ENCODE measurements at places on chromosomes 5 and 9.

DNA sequence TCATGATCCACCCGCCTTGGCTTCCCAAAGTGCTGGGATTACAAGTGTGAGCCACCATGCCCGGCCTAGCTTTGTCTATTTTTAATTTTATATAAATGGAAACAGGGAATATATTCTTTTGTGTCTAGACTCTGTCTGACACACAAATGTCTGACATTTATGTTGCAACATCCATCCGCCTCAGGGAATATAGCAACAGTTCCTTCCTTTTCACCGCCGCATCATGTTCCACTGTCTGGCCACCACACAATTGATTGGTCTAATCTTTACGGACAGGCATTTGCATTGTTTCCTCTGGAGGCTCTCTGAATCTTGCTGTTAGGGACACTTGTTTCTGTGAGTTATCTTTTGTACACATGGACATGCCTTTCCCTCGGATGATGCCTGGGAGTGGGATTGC is 20.1 kb upstream of the TBC1D9B start:
- DNase-seq = no peak

DNA sequence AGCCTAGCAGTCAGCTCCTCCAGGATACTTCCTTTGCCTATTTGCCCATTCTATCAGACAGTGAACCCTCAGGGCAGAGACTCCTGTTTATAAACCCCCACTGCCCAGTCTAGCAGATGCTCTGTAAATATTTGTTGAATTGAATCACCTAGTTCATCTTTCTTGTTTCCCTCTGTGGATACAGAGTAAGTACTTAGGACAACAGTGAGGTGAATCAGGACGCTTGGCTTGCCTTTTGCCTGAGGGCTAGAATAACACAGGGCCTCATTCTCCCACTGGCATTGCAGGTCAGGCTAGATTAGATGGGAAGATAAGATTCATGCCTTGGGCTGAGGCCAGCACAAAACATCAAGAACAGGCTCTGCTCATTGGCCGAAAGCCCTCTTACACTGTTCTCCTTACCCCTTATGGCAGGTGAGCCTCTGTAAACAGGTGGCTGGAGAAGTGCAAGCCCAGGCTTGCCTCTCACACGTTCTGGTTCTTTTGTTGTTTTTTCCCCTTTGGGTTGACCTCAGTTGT is 22.2 kb downstream of the TNFSF8 start:
- DNase-seq = peak; percentile 24

- DNase-seq = no peak
Observed at GRCh38 chr5:10334831-10335230, 18.7 kb upstream of the MARCHF6 start.

DNA sequence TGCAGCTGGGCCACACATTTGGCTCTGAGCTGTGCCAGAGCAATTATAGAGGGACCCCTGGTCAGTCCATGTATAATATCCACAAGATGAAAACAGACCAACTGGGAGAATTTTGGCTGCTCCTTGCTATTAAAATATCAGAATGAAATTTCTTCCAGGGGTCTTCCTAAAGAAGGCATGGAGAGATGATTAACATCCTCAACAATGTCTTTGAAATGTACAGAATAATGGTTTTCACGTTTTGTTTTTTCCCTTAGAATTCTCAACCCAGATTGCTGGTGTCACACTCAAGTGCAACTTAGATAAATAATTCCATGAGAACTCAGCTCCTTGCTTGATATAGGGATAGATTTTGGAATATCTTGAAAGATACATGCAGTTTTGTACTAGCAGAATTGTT is 148.3 kb upstream of the SLC24A2 start:
- DNase-seq = no peak

GRCh38 chr5:24823625-24824024 is 178.8 kb upstream of the CDH10 start:
- DNase-seq = no peak

- no peak for DNase-seq
Observed at GRCh38 chr5:113063927-113064326, 87.3 kb downstream of the DCP2 start.

DNA sequence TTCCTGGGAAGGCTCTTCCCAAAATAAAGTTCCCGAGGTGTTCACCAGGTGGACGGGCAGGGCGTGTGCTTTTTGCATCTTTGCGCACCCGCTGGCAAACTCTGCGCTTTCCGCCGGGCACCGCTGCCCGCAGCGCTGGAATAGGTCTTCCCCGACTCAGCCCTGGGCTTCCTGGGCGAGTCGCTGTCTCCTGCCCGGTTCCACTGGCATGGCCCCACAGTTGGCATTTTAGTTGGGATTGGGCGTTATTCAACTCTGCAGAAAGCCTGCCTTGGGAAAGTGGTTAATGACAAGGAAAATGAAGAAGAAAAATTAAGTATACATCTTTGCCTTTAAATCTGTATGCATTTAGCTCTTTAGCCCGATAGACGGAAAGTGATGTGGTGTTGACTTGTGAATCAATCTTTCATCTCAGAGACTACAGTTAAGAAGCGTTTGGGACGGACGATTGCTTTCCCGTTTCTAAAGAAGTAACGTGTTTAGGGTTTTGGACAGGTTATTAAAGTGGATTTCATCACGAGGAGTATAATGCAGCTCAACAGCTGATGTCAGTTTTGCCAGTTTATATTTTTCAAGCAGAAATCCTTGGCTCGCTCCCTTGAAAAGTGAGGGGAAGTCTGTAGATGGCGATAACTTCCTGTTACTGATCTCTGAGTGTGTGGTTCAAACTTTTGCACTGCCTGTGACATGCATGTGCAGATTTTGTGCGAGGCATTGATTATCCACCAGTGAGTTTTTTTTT is 946 bp downstream of the ADCY2 start:
- peak; percentile 5 for DNase-seq

- DNase-seq = peak; percentile 13
Observed at GRCh38 chr9:121349009-121349408, 21.0 kb downstream of the STOM start.

DNA sequence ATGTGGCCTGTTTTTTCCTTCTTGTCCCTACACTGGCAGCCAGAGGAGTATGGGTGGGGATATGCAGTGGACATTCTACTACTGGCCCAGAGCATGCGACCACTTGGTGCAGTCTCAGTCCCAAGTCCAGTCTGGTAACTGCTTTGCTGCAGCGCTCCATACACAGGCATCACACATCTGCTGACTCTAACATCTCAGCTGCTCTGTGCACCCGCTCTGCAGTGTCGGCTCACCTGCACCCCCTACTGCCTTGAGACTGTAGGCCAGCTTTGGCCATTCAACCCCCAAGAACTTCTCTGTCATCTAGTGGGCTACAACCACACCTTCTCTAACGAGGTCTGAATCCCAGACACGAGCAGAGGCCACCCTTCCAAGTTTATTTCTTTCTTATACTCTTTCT is 46.4 kb upstream of the SLCO6A1 start:
- no peak for DNase-seq

DNA sequence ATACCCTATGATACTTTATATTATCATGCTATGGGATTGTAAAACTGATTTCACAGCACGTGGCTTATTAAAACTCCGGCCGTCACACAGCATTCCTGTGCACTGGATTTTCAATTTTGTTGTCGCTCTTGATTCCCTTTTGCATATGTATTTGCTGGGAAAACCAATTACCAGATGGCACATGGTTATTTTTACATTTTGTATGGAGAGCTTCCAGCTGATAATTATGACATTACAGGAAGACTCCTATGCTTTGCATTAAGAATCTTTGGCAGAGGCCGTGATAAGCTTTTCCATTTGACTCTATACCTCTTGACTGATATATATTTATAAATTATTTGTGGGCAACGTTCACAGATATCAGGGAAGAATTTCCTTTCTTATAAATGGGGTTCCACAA is 381.2 kb upstream of the RORB start:
- DNase-seq = no peak

- peak; percentile 49 for DNase-seq
Observed at GRCh38 chr9:16421532-16421931, 448.9 kb downstream of the BNC2 start.

GRCh38 chr5:100904259-100904861 is 1.3 kb upstream of the ST8SIA4 start:
- no peak for DNase-seq

- DNase-seq = no peak
Observed at GRCh38 chr9:82037126-82037525, 48.6 kb downstream of the SPATA31D1 start.

DNA sequence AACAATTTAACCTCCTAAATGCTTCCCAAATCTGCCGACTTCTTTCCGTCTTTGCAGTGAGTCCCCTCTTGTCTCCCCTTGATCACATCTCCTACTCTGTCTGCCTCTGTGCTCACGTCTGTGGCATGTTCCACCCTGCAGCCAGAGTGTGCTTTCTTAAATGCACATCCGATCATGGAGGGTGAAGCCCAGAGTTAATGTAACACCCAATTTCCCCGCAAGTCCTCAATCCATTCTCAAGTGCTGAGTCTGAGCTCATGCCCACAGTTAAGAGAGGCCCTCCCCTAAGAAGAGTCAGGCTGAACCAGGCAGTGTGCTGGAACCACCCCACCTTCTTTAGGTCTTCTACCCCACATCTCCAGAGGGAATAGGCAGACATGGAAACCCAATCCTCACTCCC is 164.8 kb downstream of the EPB41L4A start:
- DNase-seq = no peak

DNA sequence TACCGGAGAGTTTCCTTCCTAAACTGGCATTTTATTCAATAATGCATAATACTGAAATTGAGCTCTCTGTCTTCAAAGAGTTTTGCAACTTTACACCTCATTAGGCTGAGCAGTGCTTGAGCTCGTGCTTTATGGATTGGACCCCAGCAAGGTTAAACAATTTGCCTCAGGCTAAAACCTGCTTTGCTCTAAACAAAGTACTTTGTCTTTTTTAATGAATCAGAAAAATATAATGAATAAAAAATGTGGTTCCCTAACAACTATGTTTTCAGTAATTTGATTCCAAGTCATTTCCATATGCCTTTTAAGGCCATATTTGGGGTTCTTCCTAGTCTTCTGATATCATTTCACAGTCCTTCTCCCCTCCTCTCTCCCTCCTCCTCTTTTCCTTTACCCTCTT is 20.0 kb downstream of the ZNF366 start:
- DNase-seq = no peak

- no peak for DNase-seq
Observed at GRCh38 chr5:104987074-104987473, 1424.5 kb upstream of the NUDT12 start.

DNA sequence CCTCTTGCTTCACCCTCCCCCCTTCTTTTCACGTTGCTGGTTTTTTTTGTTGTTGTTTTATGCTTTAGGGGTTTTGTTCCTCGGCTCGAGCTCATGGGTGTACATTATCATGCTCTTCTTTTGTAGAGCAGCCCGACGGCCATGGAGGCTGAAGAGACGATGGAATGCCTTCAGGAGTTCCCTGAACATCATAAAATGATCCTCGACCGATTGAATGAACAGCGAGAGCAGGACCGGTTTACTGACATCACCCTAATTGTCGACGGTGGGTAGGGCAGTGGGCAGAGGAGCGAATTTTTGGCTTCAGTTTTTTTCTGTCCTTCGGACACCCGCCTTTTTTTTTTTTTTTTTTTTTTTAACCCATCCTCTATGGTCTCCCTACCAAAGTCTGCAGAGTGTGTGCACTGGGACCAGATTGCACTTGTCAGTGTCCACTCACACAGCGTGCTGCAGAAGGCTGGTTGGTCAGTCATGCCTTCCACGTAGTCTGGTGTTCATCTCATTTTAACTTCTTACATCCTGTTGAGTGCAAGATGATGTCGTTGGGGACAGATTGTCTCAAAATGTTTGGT is 1.3 kb downstream of the ZNF131 start:
- DNase-seq = peak; percentile 36

DNA sequence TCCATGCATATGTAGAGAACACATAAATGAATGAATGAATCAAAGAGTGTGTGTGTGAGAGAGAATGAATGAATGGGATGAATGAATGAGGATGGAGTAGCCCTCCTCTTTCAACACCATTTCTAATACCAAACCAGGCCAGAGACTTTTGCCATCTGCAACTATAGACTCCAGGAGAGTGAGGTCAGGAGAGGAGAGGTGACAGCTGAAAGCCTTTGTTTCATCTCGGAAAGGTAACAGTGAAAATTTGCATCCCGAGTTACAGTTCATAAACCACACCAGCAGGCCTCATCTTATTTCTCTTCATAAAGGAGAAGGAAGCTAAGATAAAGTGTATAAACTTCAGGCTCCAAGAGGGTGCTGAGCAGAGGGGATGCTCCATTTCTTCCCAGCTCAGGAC is 255.3 kb upstream of the KLF4 start:
- DNase-seq = no peak

DNA sequence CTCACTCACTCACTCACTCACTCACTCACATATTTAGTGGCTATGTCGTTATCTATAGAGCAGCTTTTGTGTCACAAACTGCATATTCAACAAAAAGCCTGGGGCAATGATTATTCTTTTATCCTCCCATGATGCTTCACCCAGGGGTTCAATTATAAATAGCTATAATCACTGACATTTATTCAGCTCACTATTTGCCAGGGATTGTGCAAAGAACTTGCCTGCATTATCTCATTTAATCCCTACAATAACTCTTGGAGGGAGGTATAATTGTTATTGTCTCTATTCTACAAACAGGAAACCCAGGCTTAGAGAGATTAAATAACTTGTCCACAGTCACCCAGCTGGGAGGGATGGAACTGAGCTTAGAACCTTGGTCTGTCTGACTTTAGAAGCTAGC is 298.0 kb upstream of the MSX2 start:
- DNase-seq = no peak
